ENCODE measurements at places on chromosomes 6 and 20.

DNA sequence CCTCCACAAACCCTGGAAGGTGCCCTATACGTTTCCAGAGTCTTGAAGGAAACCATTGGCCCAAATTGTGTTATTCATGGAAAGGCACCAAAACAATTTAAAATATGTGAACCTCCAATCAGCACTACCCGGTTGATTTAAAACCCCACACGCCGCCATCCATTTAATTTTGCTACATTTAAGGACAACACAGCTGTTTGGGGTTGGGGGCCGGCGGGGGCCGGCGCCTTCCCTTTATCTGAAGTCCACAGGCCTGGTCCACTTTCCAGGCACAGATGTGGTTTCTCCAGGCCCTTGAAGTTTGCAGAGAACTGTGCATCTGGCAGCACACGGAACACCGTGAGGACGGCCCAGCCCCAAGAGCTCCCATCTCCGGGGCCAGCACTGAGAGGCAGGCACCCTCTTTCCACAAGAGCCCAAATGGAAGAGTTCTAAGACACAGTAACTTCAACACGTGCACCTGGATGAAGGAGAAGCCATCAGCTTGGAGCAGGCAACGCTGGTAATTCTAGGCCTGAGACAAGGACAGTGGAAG, 16.8 kb upstream of the FRMD1 start:
- peaks cover 6% of the 10 kb centered on the region for H3K27me3 ChIP-seq
- H3K4me3 ChIP-seq, result no peak overlapping the region
- no peaks in the 10 kb centered on the region for H3K36me3 ChIP-seq
- H3K4me1 ChIP-seq, result peaks cover 11% of the 10 kb centered on the region
- H3K27ac ChIP-seq, result no peak overlapping the region

GRCh38 chr20:51958099-51959065, 156.1 kb upstream of the SALL4 start:
- peak overlapping the region; percentile 29 for H3K4me3 ChIP-seq
- H3K27ac ChIP-seq, result peak overlapping the region; percentile 26
- peaks cover 48% of the 10 kb centered on the region for H3K4me1 ChIP-seq

DNA sequence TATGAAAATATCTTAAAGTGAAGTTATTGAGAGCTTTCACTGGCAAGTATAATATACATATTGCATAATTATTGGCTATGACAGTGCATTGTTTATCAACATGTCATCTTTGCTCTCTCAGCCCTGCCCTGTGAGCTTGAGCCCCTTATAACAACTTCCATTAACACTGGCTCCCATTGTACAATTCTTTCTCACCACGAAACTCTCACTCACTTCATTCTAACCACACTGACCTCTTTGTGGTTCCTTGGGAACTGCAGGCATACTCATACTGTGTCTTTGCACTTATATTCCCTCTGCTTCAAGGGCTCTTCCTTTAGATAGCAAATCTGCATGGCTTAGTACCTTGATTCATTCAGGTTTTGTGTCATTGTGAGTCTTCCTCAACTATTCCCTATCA, 411.8 kb downstream of the CDKAL1 start:
- H3K36me3 ChIP-seq, result no peaks in the 10 kb centered on the region
- no peaks in the 10 kb centered on the region for H3K4me1 ChIP-seq
- no peak overlapping the region for H3K27ac ChIP-seq
- peak; percentile 46 for DNase-seq
- H3K27me3 ChIP-seq, result no peaks in the 10 kb centered on the region

DNA sequence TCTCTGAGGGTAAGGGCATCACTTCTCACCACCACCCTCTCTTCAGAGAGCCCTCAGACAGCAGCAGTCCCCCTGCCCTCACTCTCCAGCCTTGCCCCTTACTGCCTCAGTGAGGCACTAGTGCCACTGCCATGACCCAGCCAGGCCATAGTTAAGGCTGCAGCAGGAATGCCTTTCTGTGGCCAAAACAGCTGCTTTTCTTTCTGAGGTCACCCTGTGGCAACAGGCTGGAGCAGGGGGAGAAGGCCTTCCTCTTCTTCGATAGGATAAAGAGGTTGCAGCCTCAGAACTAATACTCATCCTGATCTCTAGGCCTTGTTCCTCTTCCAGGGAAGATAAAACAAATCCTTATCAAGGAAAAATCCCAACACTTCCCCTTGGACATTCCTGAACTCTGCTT, 56.8 kb upstream of the ECI2 start:
- no peak for DNase-seq
- no peak overlapping the region for H3K27ac ChIP-seq
- H3K27me3 ChIP-seq, result no peaks in the 10 kb centered on the region
- no peak overlapping the region for H3K4me3 ChIP-seq
- H3K4me1 ChIP-seq, result no peaks in the 10 kb centered on the region
- H3K36me3 ChIP-seq, result no peaks in the 10 kb centered on the region

DNA sequence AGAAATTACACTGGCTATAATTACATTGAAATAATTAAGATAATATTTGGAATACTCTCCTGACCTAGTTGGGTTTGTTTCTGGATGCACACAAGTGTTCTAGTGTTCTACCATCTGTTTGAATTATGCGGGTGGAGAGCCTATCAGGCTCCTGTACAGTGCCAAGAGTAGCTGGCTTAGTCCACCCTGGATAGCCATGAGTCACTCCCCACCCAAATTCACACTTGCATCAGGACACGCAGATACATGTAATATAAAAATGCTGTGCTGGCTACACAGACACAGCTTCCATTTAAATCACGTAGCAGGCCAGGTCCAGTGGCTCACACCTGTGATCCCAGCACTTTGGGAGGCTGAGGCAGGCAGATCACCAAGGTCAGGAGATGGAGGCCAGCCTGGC, 686.2 kb upstream of the SLC35B3 start:
- no peaks in the 10 kb centered on the region for H3K4me1 ChIP-seq
- DNase-seq, result no peak
- H3K36me3 ChIP-seq, result no peaks in the 10 kb centered on the region
- H3K27me3 ChIP-seq, result no peaks in the 10 kb centered on the region

DNA sequence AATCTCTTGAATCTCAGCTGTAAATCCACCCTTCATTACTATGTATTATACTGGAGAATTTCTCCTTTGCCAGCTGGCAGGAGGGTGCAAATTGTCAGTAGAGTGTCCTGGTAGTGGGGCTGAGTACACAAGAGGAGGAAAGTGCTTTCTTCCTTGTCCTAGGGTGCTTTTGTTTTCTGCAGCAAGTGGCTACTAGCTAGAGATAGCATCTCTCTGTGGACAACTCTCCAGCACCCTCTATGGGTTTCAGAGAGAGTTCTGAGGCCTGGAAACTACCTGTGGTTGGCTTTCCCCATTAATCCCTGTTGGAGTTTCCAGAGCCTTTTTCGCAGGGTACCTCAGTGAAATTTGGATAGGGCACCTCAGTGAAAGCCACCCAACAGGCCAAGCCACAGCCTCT, 422.5 kb upstream of the RGS17 start:
- no peaks in the 10 kb centered on the region for H3K36me3 ChIP-seq
- DNase-seq, result peak; percentile 89
- H3K27ac ChIP-seq, result no peak overlapping the region
- no peaks in the 10 kb centered on the region for H3K4me1 ChIP-seq
- H3K4me3 ChIP-seq, result no peak overlapping the region

DNA sequence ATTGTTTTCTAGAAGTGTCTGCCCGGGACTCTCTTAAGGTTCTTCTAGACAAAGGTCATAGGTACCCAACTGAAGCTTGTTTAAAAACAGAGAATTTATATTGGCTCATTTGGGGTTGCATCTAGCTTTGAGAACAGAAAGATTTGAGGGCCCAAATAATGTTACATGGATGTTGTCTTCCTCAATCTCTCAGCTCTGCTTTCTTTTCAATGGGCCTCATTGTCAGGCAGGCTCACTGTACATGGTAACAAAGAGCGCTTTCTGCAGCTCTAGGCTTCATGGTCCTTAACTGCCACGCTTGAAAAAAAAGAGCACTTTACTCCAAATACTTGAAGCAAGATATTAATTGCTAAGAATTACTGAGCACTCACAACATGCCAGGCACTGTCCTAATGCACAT, 22.2 kb downstream of the NHLRC1 start:
- H3K27ac ChIP-seq, result no peak overlapping the region
- no peaks in the 10 kb centered on the region for H3K36me3 ChIP-seq
- no peaks in the 10 kb centered on the region for H3K27me3 ChIP-seq
- no peak for DNase-seq

DNA sequence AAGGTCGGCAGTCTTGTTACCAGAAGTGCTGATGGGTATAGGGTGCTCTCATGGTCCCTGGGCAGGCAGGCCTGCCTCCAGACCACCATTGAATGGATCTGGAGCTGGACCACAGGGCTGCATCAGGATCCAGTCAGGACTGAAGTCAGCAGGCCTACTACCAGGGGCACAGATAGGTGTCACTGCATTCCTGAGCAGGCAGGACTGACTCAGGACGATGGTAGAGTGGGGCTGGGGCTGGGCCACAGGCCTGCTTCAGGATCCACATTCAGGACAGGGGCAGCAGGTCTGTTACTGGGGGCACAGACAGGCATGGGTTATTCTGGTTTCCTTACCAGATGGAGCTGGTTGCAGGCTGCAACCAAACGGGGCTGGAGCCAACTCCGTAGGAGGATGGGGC, 51.4 kb upstream of the MAP3K4 start:
- no peak overlapping the region for H3K27ac ChIP-seq
- DNase-seq, result no peak
- no peaks in the 10 kb centered on the region for H3K27me3 ChIP-seq
- H3K4me3 ChIP-seq, result no peak overlapping the region

- no peak overlapping the region for H3K4me3 ChIP-seq
- H3K27me3 ChIP-seq, result no peaks in the 10 kb centered on the region
- DNase-seq, result no peak
- no peaks in the 10 kb centered on the region for H3K36me3 ChIP-seq
- H3K4me1 ChIP-seq, result peaks cover 18% of the 10 kb centered on the region
Observed at GRCh38 chr20:48283470-48284110, 498.3 kb upstream of the SULF2 start.

- no peaks in the 10 kb centered on the region for H3K27me3 ChIP-seq
- H3K27ac ChIP-seq, result no peak overlapping the region
- no peak overlapping the region for H3K4me3 ChIP-seq
- no peak for DNase-seq
Observed at GRCh38 chr6:16985513-16986284, 116.2 kb upstream of the STMND1 start.

- peak; percentile 74 for DNase-seq
- no peaks in the 10 kb centered on the region for H3K36me3 ChIP-seq
- no peaks in the 10 kb centered on the region for H3K27me3 ChIP-seq
- peak overlapping the region; percentile 87 for H3K27ac ChIP-seq
- H3K4me1 ChIP-seq, result peaks cover 9% of the 10 kb centered on the region
- H3K4me3 ChIP-seq, result peak overlapping the region; percentile 23
Observed at GRCh38 chr6:110270165-110270564, 88.0 kb downstream of the METTL24 start.

DNA sequence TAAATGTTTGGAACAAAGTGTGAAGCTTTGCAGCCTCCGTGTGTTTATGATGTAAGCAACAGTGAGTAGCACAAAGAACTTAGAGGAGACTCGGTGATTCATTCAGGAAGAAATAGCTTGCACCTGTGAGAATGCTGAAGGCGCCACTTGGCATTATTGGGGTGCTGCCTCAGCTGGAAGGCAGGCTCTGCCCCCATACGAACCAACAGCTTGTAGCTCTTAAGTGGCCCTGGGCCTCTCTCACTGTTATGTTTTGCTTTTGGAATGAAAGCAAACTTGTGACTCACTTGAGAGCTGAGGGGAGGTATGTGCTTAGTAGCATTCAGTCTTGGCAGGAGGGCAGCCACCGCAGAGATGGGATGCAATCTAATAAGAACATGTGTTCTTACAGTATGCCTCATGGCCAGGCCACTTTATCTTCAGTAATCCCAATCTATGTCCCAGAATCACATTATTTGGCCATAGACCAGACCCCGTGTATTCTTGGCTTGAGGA, 310.7 kb downstream of the EYA4 start:
- H3K4me1 ChIP-seq, result peaks cover 26% of the 10 kb centered on the region
- no peak overlapping the region for H3K4me3 ChIP-seq
- no peak overlapping the region for H3K27ac ChIP-seq
- no peaks in the 10 kb centered on the region for H3K36me3 ChIP-seq
- H3K27me3 ChIP-seq, result no peaks in the 10 kb centered on the region

DNA sequence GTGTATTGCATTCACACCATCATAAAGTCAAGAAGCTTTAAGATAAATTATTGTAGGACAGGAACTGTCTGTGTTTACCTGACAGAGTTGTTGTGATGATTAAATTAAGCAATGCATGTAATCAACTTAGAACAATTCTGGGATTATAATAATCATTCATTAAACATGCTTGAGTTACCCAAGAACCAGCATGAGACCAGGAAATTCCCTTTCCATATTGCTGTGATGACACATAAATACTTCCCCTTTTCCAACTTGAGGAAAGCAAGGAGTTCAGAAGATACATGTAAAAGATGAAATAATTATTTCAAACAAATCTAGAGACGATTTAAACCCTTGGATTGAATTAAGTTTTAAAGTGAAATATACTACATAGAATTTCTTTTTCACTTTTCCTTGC, 404.4 kb downstream of the GJA1 start:
- H3K4me3 ChIP-seq, result no peak overlapping the region
- no peak for DNase-seq
- H3K36me3 ChIP-seq, result no peaks in the 10 kb centered on the region
- H3K27ac ChIP-seq, result no peak overlapping the region
- H3K27me3 ChIP-seq, result no peaks in the 10 kb centered on the region

- 0 out of 2 replicates have a peak overlapping the region, but pooled peaks have one; percentile 35 for H3K27ac ChIP-seq
- peaks cover 20% of the 10 kb centered on the region for H3K4me1 ChIP-seq
- no peaks in the 10 kb centered on the region for H3K36me3 ChIP-seq
- no peaks in the 10 kb centered on the region for H3K27me3 ChIP-seq
Observed at GRCh38 chr6:42898891-42899361, 16.9 kb upstream of the PTCRA start.

- no peaks in the 10 kb centered on the region for H3K36me3 ChIP-seq
- no peaks in the 10 kb centered on the region for H3K27me3 ChIP-seq
- no peaks in the 10 kb centered on the region for H3K4me1 ChIP-seq
- H3K4me3 ChIP-seq, result no peak overlapping the region
- no peak for DNase-seq
- no peak overlapping the region for H3K27ac ChIP-seq
Observed at GRCh38 chr20:39661833-39662232, 699.7 kb downstream of the DHX35 start.

GRCh38 chr6:16657768-16658167, 103.5 kb downstream of the ATXN1 start:
- no peak overlapping the region for H3K27ac ChIP-seq
- no peaks in the 10 kb centered on the region for H3K36me3 ChIP-seq
- no peak overlapping the region for H3K4me3 ChIP-seq
- DNase-seq, result no peak

DNA sequence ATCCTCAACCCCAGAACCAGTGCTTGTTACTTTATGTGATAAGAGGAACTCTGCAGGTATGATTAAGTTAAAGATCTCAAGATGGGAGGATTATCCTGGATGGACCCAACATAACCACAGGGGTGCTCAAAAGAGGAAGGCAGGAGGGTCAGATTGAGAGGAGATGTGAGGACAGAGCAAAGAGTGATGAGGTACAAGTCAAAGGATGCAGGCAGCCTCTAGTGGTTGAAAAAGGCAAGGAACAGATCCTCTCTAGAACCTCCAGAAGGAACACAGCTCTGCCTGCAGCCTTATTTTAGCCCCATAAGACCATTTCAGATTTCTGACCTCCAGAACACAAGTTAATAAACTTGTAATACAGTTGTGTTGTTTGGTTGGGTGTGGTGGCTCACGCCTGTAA, 41.2 kb downstream of the PDSS2 start:
- no peaks in the 10 kb centered on the region for H3K27me3 ChIP-seq
- H3K4me3 ChIP-seq, result no peak overlapping the region
- peak; percentile 77 for DNase-seq
- H3K4me1 ChIP-seq, result peaks cover 35% of the 10 kb centered on the region

- no peak for DNase-seq
- no peaks in the 10 kb centered on the region for H3K36me3 ChIP-seq
- H3K27me3 ChIP-seq, result no peaks in the 10 kb centered on the region
- no peak overlapping the region for H3K4me3 ChIP-seq
- peaks cover 14% of the 10 kb centered on the region for H3K4me1 ChIP-seq
Observed at GRCh38 chr20:34165018-34165619, 53.1 kb upstream of the EIF2S2 start.
